ENCODE measurements at places on chromosomes 13 and 19.

- DNase-seq, result no peak
Measured at GRCh38 chr19:33295621-33296487, 6.5 kb downstream of the CEBPA start.

GRCh38 chr13:48542581-48543341, 9.9 kb upstream of the RCBTB2 start:
- no peak for DNase-seq

- DNase-seq, result no peak
Measured at GRCh38 chr13:76271728-76272232, 614.4 kb downstream of the KCTD12 start.

DNA sequence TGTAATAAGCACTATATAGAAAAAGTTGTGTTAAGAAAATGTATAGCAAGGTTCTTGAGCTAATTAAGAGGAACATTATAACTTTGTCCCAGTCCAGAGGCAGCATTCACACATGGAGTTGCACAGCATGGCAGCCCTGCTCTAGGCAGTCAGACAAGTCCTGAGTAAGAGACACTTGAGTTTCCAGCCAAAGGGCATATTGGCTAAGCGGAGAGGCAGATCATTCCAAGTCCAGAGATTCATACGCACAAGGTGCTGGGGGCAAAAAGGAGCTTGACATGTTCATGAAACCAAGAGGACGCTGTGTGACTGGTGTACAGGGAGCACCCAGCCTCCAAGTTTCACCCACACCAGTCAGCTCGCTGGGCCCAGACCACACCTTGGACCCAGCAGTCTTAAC, 232.6 kb upstream of the IPO5 start:
- DNase-seq, result no peak

- no peak for DNase-seq
Measured at GRCh38 chr19:30556230-30556711, 184.1 kb downstream of the ZNF536 start.

GRCh38 chr13:38763446-38764381, 76.8 kb downstream of the FREM2 start:
- no peak for DNase-seq

- DNase-seq, result no peak
Measured at GRCh38 chr13:40318366-40318765, 348.1 kb downstream of the FOXO1 start.

DNA sequence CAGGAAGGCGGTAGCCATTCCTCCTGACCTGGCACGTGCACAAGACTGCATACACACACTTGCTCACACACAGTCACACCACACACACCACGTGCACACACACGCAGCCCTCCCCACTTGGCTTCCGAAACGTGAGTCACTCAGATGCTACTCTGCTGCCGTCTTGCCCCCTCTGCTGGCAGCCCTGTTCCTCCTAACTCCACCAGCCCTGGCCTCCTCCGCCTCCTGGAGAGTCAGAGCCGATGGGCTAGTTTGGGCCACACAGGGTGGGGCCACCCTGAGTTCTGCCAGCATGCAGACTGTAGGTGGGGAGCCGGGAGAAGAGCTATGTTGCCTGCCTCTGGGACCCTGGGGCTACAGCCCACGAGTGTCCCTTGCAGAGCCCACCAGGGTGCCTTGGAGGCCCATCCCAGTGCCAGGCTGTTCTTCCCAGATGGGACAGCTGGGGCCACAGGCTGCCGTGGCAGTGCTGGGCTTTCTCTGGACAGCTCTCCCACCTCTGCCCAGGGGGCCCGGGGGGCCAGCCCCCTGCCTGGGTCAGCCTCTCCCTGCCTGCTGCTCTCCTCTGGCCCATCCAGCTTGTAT, 12.1 kb downstream of the PIN1 start:
- DNase-seq, result no peak

GRCh38 chr13:40103864-40104263, 448.4 kb downstream of the COG6 start:
- DNase-seq, result no peak

GRCh38 chr13:60562096-60562780, 165.2 kb downstream of the TDRD3 start:
- no peak for DNase-seq

DNA sequence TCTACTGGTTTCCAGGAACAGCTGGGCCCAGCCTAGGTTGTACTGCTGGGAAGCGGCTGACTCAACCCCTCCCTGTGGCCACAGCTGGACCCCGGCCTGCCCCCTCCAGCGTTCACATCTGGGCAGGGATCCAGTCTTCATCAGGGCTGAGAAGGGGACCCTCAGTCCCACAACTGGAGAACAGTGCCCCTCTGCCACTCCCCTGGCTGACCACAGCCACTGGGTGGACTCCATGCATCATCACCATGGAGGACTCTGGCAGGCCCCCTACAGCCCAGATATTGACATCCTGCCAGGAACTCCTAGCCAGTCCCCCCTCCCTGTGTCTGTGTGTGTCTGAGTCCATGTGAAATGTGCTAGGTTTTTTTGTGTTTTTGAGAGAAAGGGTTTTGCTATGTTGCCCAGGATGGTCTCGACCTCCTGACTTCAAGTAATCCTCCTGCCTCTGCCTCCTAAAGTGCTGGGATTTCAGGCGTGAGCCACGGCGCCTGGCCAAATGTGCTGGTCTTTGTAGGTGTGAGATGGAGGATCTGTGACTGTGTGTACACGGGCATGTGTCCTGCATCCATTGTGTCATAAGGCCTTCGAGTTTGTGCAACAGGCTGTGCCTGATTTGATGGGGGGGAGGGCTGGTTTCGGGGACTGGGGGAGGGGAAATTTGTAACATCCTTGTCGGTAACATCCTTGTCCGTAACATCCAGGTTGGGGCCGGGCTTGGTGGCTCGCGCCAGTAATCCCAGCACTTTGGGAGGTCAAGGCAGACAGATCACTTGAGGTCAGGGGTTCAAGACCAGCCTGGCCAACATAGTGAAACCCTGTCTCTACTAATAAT, 4.0 kb upstream of the HOOK2 start:
- DNase-seq, result no peak

Data from CD4-positive, alpha-beta T cell treated with Interleukin-6 at 100 ng/mL for 8 hours (primary cell).